ENCODE measurements at places on chromosomes 16 and 17.

DNA sequence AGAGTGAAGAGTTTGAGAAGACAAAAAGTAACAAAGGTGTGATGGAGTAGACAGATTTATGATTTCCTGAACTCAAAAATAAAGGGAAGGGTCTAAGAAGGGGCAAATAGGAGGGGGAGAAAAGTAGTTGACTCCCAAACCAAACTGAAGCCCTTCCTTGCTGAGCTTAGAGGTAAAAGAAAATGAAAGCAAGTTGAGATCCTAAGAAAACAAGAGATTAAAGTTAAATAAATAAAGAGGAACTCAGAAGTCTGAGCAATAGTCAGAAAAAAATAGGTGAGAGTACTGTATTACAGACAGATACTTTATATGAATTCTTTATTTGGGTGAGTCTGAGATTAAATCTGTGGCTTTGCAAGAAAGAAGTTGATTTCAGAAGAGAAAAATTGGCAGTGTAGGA lies 3.3 kb upstream of the PSMD12 start:
- no peak for DNase-seq

GRCh38 chr17:51630101-51630671 lies 369.8 kb downstream of the UTP18 start:
- no peak for DNase-seq

GRCh38 chr17:18028952-18029540 lies 9.9 kb downstream of the ATPAF2 start:
- no peak for DNase-seq

GRCh38 chr17:14337596-14338079 lies 36.8 kb downstream of the HS3ST3B1 start:
- DNase-seq, result no peak

GRCh38 chr17:1455291-1455796 lies 688 bp downstream of the CRK start:
- DNase-seq, result no peak

DNA sequence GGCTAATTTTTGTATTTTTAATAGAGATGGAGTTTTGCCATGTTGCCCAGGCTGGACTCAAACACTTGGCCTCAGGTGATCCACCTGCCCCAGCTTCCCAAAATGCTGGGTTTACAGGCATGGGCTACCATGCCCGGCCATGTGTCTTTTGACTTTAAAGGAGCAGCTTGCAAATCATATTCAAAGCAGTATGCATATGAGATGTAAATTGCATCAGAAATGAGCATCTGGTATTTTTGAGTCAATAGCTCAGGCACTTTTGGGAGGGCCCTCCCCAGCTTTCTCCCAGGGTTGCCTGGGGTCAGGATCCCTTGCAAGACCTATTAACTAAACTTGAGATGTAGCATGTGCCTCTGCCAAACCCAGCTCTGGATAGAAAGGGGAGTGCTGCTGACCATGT lies 21.5 kb downstream of the EPOP start:
- DNase-seq, result no peak

- no peak for DNase-seq
These were observed 122.8 kb downstream of the BANP start for GRCh38 chr16:88074041-88074440.
